IMR-90 (cell line): ENCODE measurements at places on chromosomes 2 and 18.

DNA sequence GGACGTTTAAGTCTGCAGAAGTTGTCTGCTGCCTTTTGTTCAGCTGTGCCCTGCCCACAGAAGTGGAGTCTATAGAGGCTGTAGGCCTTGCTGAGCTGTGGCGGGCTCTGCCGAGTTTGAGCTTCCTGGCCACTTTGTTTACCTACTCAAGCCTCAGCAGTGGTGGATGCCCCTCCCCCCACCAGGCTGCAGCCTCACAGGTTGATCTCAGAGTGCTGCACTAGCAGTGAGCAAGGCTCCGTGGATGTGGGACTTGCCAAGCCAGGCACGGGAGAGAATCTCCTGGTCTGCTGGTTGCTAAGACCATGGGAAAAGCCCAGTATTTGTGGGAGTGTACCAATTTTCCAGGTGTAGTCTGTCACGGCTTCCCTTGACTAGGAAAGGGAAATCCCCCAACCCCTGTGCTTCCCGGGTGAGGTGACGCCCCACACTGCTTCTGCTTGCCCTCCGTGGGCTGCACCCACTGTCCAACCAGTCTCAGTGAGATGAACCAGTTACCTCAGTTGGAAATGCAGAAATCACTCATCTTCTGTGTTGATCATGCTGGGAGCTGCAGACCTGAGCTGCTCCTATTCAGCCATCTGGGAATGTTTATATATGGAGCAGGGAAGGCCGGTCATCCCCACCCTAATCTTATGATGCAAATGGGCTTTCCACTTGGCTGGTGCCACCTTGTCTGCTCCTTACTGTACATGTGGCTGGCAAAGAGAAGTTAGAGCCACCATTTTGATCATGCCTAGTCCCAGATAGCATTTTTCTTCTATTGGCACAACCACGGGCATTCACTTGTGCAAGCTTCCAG, 156.9 kb upstream of the ITGA6 start:
- H3K27me3 ChIP-seq, result no peaks in the 10 kb centered on the region
- no peaks in the 10 kb centered on the region for H3K36me3 ChIP-seq
- no peak overlapping the region for H3K4me3 ChIP-seq
- peaks cover 5% of the 10 kb centered on the region; the same call in 1 of the 2 replicates for H3K4me1 ChIP-seq
- DNase-seq, result peak; percentile 51
- H3K27ac ChIP-seq, result no peak overlapping the region

DNA sequence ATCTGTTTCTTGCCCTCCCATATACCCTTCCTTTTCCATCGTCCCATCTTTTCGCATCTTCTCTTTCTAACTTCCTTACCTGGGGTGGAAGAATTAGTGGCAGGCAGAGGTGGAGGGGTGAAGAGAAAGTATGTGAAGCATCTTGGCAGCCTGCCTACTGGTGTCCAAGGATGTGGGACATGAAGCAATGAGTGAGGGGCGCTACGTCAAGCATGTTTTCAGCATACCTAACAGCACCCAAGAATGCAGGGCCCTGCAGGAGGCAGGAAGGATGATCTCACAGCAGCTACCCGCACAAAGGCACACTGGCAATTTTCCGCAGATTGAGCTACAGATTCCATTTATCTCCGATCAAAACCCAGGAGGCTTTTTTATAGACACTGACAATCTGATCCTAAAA, 42.2 kb downstream of the METTL4 start:
- no peak overlapping the region for H3K27ac ChIP-seq
- peak; percentile 7 for DNase-seq
- H3K36me3 ChIP-seq, result no peaks in the 10 kb centered on the region
- H3K27me3 ChIP-seq, result no peaks in the 10 kb centered on the region

DNA sequence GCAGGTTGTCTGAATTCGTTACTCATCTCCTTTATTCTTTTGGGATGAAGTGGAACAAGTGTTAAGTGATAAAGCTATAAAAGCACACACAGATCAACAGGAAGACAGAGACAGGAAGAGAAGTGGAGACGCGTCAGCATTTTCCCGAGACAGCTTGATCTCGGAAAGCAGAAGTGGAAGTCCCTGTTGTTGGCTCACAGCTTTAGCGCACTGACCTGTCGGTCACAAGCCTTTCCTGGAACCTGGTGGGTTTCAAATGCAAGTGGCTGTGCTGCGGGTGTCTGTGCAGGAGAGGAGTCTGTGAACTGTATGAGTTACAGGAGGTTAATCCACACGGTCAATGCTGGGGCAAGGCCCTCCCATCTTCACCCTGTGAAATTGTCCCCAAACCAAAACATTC, 116.6 kb upstream of the PELI1 start:
- H3K27me3 ChIP-seq, result peaks cover 5% of the 10 kb centered on the region
- H3K4me1 ChIP-seq, result no peaks in the 10 kb centered on the region
- H3K4me3 ChIP-seq, result no peak overlapping the region
- no peak overlapping the region for H3K27ac ChIP-seq
- no peaks in the 10 kb centered on the region for H3K36me3 ChIP-seq
- DNase-seq, result no peak

GRCh38 chr18:32919799-32920198, 147.0 kb upstream of the KLHL14 start:
- peaks cover 1% of the 10 kb centered on the region; the same call in 1 of the 2 replicates for H3K4me1 ChIP-seq
- no peaks in the 10 kb centered on the region for H3K36me3 ChIP-seq
- DNase-seq, result no peak
- H3K27me3 ChIP-seq, result no peaks in the 10 kb centered on the region
- no peak overlapping the region for H3K27ac ChIP-seq

- H3K27ac ChIP-seq, result no peak overlapping the region
- 0 out of 2 replicates have a peak, but pooled peaks cover 1% of the 10 kb centered on the region for H3K27me3 ChIP-seq
Observed at GRCh38 chr18:21481739-21482138, 118.8 kb downstream of the ESCO1 start.

DNA sequence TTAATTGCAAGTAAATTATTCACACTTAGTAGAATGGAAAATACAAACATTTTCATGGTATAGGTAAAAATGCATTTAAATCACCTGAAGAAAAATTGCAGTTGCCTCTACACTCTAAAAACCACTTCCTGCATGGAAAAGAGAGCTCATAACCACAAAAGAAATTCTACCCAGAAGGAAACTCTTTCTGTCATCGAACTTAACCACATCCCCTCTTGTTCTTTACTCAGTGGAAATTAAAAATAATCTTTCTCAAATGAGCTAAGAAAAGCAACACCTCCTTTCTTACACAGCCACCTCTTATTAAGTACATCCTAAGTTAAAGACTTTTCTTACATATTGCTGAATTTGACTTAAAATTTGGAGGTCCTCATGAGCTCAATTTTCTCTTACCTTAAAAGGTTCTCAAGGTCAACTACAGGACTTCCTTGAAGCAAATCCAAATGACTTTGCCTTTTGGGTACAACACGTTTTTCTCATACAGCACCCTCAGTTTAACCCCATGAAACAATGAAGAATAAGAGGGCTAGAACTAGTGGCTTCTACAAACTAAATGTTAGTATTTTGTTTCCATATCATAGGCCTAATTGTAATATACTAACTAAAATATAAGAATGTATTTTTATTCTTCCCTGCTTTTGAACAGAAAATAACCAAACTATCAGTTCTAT, 109.1 kb upstream of the CRIM1 start:
- no peaks in the 10 kb centered on the region for H3K4me1 ChIP-seq
- H3K4me3 ChIP-seq, result no peak overlapping the region
- no peak for DNase-seq
- no peak overlapping the region for H3K27ac ChIP-seq

GRCh38 chr18:78738076-78738690, 241.4 kb upstream of the SALL3 start:
- no peak overlapping the region for H3K27ac ChIP-seq
- H3K36me3 ChIP-seq, result no peaks in the 10 kb centered on the region
- H3K4me3 ChIP-seq, result no peak overlapping the region
- DNase-seq, result no peak
- H3K4me1 ChIP-seq, result no peaks in the 10 kb centered on the region

- no peaks in the 10 kb centered on the region for H3K4me1 ChIP-seq
- no peaks in the 10 kb centered on the region for H3K27me3 ChIP-seq
- peak; percentile 53 for DNase-seq
- H3K4me3 ChIP-seq, result no peak overlapping the region
Observed at GRCh38 chr2:242098445-242099128, 229.1 kb downstream of the RTP5 start.

- peaks cover 3% of the 10 kb centered on the region for H3K4me1 ChIP-seq
- no peak overlapping the region for H3K27ac ChIP-seq
- H3K27me3 ChIP-seq, result no peaks in the 10 kb centered on the region
- DNase-seq, result no peak
- no peak overlapping the region for H3K4me3 ChIP-seq
Observed at GRCh38 chr2:113769555-113769954, 13.1 kb upstream of the SLC35F5 start.

GRCh38 chr2:110874453-110875383, 142.3 kb downstream of the ACOXL start:
- no peaks in the 10 kb centered on the region for H3K36me3 ChIP-seq
- DNase-seq, result no peak
- H3K27ac ChIP-seq, result no peak overlapping the region

GRCh38 chr2:69211686-69212085, 175.3 kb downstream of the GFPT1 start:
- no peak overlapping the region for H3K27ac ChIP-seq
- no peak for DNase-seq
- H3K4me3 ChIP-seq, result no peak overlapping the region
- no peaks in the 10 kb centered on the region for H3K27me3 ChIP-seq

DNA sequence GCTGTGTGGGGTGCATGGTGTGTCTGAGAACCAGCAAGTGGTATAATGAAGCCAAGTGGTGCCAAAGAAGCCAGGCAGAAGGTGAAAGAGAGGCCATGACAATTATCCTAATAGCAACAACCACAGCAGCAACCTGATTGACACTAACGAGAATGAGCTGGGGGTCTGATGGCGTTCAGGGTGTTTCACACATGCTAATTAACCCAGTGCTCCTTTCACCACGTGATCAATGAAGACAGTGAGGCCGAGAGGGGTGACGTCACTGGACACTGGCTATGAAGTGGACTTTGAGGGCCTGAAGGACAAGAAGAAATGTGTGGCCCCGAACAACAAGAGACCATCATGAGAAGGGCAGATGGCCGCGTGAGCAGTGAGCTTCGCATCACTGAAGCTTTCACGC, 364.4 kb upstream of the ID2 start:
- H3K27me3 ChIP-seq, result peaks cover 4% of the 10 kb centered on the region
- no peaks in the 10 kb centered on the region for H3K36me3 ChIP-seq
- DNase-seq, result no peak
- H3K4me1 ChIP-seq, result peaks cover 4% of the 10 kb centered on the region; the same call in 1 of the 2 replicates

DNA sequence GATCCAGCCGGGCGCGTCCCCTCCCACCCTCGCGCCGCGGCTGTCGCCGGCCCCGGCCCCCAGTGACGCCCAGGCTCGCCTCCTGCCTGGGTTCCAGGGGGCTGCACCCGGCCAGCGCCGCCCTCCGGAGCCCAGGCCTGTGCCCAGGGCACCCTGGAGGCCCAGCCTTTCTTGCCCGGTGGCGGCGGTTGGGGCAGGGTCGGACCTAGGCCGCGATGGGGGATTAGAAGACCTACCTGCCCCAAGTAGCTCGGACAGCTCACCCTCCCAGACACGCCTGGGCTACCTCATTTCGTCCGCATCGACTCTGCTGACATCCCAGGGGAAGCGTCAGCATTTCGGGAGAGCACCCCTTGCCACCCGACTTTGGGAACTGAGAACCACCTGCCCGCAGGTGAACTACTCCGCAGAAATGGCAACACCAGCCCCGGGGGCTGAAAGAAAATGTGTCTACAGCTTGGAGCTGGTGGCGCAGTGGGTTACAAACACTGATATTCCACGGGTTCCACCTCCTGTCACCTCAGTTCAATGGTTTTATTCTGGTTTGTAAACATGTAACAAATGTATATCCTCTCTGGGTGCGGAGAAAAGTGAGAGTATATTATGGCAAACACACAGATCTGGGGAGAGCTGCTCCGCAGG, 834 bp upstream of the ARL4C start:
- no peak overlapping the region; the same call in 1 of the 2 replicates for H3K27ac ChIP-seq
- no peak overlapping the region; the same call in 1 of the 2 replicates for H3K4me3 ChIP-seq
- DNase-seq, result no peak
- H3K27me3 ChIP-seq, result no peaks in the 10 kb centered on the region
- H3K4me1 ChIP-seq, result peaks cover 6% of the 10 kb centered on the region

DNA sequence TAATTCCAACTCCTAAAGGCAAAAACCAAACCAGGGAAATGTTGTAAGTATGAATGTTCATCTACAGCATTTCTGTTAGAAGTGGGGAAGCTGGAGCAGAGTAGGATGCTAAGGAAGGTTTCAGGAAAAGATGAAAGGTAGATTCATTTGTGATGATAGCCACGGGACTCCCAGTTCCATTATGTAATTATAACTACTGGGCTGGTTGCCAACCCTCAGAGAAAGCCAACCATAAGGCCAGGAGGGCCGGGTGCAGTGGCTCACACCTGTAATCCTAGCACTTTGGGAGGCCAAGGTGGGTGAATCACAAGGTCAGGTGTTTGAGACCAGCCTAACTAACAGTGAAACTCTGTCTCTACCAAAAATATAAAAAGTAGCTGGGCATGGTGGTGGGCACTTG, 288.9 kb upstream of the ETAA1 start:
- no peaks in the 10 kb centered on the region for H3K36me3 ChIP-seq
- no peak overlapping the region for H3K27ac ChIP-seq
- no peak for DNase-seq
- no peaks in the 10 kb centered on the region for H3K27me3 ChIP-seq
- no peak overlapping the region for H3K4me3 ChIP-seq

DNA sequence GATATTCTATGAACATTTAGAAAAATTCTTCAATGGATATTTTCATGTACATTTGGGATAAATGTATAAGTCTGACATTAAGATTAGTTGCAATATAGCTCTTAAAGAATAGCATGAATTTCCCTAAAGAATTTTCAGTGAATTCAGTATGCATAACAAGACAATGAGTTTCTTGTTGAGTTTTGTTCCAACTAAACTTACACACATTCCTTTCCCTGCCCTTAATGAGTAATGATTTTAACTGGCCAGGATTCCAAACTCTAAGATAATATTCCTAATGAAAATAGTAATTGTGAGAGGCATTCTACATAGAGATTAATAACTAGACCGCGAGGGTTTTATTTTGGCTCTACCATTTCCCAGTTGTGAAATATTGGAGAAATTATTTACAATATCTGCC, 390.3 kb upstream of the GALNT5 start:
- H3K27me3 ChIP-seq, result no peaks in the 10 kb centered on the region
- no peak overlapping the region for H3K4me3 ChIP-seq
- peak; percentile 33 for DNase-seq
- no peak overlapping the region for H3K27ac ChIP-seq
- no peaks in the 10 kb centered on the region for H3K4me1 ChIP-seq

DNA sequence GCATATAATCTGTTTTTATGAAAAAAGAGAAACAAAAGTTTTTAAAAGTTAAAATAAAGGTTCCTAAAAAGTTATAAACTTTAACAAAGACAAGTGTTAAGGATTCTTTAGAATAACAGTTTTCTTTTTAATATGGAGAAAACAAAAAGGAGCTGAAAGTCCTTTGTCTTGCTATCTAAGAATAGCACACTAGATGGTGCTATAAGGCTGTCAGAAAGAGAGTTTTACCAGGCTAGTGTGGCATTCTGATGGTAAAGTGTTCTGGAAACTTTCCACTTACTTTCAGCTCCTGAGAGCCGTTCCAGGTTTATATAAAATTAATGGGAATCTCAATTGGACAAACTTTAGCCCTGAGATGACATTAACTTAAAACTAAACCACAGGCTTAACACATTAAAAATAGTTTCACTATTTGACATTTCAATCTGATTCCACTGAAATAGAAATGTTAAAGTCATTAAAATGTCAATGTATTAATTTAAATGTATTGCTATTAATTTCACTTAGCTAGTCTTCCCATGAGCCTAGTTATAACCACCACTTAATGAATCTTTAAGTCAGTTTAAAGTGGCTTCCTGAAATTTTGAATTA, 3.7 kb downstream of the FBXO48 start:
- no peak overlapping the region for H3K27ac ChIP-seq
- peak; percentile 71 for DNase-seq
- H3K4me3 ChIP-seq, result no peak overlapping the region
